ENCODE measurements at places on chromosomes 7 and 10.

DNA sequence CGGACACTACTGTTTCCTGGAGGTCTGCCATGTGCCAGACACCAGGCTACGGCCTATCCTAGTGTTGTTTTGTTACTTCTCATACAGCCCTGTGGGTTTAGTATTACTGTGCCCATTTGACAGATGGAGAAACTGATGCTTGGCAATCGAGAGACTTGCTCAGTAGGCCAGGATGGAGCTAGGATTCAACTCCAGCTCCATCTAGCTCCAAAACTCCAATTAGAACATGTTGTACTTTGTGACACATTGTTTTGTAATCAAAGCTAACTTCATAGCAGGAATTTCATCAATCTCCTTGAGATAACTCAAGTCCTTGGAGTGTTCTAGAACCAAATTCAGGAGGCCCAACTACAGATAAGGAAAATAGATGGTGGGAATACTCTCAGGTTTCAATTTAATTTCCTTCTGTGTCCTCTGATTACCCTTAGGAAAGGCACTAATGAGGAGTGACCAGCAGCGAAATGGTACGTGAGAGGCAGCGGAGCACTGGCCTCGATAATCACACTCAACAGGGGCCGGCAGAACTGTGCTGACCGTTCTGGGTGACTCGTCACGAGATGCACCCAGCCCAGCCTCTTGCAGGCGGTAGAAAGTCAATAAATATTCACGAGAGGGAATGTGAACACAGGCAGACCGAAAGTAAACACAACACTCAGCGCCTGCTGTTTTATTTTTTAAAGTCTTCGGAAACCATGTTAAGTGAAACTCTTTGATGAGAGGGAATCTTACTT lies 269.6 kb upstream of the NEBL start:
- no peak for DNase-seq

DNA sequence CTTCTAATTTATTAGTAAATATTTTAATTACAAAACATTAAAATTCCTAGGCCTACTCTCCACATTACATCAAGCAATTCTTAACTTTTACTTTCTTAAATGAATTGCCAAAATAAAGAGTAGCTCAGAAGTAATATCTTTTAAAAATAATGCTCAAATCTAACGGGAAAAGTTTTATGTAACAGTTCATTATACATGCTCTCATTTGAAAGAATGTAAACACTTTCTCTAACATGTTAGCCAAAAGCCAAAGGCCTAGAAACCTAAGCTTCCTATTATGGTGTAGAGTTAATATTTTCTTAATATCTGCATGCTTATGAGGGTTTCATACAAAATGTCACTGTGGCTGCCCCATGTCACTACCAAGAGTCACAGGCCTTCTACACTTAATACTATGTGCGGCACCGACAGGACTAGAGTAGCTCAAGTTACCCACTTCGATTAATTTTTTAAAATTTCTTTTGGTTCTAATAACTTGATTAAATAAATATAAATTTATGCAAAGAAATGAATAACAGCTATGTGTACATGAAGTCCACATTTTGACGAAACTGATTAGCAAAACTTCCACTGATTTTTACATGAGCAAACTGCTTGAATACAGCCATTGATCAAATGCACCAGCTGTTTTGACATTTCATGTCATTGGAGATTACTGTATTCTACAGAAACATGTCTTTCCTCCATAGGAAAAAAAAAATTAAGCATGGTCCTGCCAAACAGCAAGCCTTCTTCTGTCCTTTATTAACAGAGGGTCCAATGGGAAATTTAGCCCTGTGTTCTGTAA lies 3.5 kb downstream of the COBL start:
- no peak for DNase-seq

DNA sequence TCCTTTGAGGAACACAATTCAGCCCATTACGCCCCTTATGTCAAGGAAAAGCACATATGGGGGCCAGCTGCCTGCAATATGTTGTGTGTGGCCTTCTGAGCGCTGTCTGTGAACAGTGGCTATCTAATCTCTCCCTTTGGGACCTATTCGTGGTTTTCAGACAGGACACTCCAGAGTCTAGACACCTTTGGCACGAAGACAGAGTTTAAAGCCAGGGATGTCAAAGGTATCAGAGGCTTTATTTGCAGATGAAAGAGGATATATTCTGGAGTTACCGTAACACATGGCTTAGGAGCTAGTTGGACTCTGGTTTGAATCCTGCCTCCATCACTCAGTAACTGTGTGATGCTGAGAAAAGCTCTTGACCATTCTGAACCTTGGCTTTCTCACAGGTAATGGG lies 14.8 kb upstream of the EEPD1 start:
- DNase-seq: no peak

DNA sequence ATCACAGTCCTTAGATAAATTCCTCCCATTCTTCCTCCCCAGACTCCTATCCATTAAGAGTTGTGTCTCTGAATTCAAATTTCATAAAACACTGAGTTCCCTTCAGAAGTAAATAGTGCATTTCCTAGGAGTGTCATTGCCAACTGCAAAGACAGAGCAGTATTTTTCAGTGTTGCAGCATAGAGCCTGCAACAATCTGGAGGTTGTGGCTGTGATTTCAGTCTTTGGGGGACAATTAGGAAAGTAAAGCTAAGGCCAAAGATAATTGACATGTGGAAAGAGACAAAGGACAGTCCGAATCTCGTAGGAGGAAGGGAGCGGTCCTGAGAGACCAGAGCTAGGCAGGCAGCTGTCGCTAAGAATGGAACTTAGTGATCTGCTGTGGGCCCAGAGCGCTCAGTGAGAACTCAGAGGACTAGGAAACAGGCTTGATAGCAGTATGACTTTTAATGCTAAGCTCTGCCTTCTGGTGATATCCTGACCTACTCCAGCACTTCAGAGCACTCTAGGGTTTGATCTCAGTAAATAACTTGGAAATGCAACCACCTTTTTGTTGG lies 46.2 kb downstream of the PRPF18 start:
- no peak for DNase-seq

- no peak for DNase-seq
Observed at GRCh38 chr10:115649217-115649616, 556.1 kb downstream of the ATRNL1 start.

DNA sequence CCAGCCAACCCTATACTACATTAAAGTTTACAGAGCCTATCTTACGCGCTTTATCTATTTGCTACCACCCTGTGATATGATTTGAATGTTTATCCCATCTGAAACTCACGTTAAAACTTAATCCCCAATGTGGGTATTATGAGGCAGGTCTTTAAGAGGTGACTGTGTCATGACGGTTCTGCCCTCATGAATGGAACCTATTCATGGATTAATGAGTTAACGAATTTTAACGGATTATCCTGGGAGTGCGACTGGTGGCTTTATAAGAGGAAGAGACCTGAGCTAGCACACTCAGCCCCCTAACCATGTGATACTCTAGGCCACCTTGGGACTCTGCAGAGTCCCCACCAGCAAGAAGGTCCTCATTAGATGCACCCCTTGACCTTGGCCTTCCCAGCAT lies 37.8 kb downstream of the SRPK2 start:
- no peak for DNase-seq

DNA sequence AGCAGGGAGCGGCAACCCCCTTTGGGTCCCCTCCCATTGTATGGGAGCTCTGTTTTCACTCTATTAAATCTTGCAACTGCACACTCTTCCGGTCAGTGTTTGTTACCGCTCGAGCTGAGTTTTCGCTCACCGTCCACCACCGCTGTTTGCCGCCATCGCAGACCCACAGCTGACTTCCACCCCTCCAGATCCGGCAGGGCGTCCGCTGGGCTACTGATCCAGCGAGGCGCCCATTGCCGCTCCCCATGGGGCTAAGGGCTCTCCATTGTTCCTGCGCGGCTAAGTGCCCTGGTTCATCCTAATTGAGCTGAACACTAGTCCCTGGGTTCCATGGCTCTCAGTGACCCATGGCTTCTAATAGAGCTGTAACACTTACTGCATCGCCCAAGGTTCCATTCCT lies 115.6 kb upstream of the AUTS2 start:
- no peak for DNase-seq

GRCh38 chr7:66281678-66282590 lies 76.8 kb downstream of the TPST1 start:
- DNase-seq: no peak

GRCh38 chr7:64875258-64875657 lies 27.8 kb upstream of the ZNF273 start:
- no peak for DNase-seq

- no peak for DNase-seq
Observed at GRCh38 chr10:77582710-77583115, 54.9 kb downstream of the KCNMA1 start.

DNA sequence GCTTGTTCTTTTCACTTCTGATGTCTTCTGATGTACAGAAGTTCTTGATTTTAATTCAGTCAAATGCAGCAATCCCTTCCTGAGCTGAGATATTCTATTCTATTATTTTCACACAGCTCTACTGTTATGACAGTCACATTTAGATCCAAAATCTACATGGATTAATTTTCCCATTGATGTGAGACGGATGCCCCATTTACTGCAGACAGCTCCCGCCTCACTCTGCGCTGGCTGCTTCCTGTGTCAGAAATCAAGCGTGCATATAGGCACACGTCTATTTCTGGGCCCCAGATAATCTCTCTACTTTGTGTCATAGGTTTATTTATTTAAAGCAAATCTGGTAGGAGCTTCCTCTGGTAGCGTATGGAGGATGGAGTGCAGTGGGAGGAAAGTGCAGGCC lies 6.7 kb downstream of the BNIP3 start:
- no peak for DNase-seq

DNA sequence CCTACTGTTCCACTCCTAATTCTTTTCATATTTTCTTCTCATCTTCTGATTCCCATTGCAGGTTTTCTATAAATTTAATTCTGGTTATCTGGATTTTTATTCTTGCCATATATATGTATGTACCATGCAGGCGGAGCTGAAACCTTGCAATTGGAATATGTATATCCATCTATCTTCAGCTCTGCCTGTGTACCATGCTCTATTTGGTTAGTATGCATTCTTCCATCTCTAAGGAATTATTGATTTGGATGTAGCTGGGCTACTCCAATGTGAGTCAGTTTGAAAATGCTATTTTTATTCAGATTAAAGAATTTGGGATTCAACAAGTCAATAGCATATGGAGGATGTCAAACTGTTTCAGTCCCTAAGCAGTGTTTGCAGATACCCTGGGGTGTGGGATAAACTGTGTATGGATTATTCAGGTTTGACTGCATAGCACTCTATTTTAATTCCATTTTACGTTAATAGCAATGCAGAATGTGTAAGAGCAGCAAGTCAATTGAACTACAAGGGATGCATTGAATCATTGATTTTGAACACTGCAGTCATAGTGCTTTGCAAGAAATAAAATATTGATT lies 528.1 kb upstream of the FZD8 start:
- no peak for DNase-seq

GRCh38 chr10:103802637-103803353 lies 52.6 kb downstream of the SH3PXD2A start:
- no peak for DNase-seq

- DNase-seq: no peak
Observed at GRCh38 chr7:15130666-15131541, 228.4 kb upstream of the DGKB start.

DNA sequence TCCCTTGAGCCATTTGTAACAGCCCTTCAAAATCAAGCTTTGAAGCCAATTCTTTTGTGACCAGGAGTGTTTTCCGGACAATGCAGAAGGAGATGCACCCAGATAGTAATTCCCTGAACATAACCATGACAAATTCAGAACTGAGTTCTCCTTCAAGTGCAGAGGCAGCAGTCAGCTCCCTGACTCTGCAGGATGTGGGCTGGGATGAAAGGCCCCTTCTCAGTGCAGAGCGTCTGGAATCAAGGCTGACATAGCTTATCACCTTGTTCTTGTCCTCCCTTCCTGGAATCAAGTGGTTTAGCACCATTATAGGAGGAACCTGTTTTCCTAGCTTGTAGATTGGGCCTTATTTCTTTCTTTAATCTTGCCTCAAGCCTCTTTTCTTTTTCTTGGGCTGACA lies 143.4 kb downstream of the SORCS3 start:
- no peak for DNase-seq

DNA sequence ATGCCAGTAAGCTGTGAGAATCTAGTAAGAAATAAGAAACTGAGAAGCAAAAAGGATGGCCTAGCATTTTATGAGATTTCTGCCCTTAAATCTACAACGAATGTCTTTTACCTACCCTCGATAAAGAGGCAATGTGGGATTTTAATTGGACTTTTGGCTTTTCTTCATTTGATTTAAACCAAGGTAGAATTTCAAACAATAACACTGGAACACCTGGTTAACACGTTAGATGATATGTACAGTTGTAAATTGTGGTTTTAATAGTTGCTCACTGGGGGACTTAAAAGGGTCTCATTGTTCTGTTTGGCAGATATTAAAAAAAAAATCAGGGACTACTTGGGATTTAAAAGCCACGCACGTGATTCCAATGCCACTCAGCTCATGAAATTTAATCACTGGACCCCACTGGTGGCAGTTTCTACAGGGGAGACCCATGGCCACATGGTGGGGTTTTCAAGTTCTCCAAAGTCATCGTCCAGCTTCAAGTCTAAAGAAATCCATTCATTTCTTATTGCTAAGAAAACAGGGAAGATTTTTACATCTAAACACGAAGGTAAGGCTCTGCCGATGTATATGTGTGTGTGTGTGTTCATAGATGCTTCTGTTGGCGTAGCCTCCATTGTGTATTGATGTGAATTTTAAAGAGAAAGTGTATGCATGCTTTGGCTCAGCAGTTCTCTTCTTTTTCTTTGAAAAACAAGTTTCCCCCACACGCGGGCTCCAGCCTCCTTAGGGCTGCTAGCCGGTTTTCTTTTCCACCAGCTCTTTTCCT lies 588.6 kb upstream of the MKI67 start:
- no peak for DNase-seq

DNA sequence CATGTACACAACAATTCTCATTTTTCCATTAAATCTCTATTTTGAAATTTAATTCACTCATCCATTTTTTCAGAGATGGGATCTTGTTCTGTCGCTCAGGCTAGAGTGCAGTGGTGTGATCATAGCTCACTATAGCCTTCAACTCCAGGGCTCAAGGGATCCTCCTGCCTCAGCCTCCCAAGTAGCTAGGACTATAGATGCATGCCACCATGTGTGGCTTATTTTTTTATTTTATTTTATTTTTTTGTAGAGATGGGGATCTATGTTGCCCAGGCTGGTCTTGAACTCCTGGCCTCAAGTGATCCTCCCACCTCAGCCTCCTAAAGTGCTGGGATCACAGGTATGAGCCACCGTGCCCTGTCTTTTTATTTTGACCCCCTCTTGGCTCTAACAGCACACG lies 203.8 kb upstream of the KLF14 start:
- no peak for DNase-seq

DNA sequence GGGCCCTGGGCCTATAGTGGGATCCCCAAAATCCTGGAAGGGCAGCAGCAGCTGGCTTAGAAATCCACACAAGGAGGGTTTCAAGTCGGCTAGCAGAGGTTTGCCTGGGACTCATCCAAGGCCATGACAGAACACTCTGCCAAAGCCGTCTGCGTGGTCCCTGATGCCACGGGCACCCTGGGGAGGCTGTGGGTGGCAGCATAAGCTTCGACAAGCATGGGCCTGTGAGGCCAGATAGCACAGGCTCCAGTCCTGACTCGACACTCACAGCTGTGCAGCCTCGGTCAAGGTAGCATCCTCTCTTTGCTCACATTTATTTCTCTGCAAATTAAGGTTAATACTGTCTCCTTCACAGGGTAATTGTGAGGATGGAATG lies 138.3 kb downstream of the JCAD start:
- DNase-seq: no peak

- DNase-seq: no peak
Observed at GRCh38 chr7:22356010-22356691, 803 bp downstream of the RAPGEF5 start.

- no peak for DNase-seq
Observed at GRCh38 chr10:52658112-52658511, 114.5 kb downstream of the MBL2 start.

- DNase-seq: no peak
Observed at GRCh38 chr7:113289140-113289740, 170.9 kb upstream of the SMIM30 start.

- DNase-seq: no peak
Observed at GRCh38 chr10:78937393-78937792, 131.4 kb upstream of the ZMIZ1 start.

Data from stimulated activated CD4-positive, alpha-beta T cell treated with anti-CD3 and anti-CD28 coated beads, Interleukin-1b, Interleukin-23, amount 100 ng/mL, for 1 hour (primary cell).